Activated T-cell treated with anti-CD3 and anti-CD28 coated beads, Interleukin-2, amount 50 U/mL, for 1 hour (primary cell): ENCODE measurements at places on chromosomes 11 and 22.

- DNase-seq, result no peak
Measured at GRCh38 chr22:45235101-45235777, 5.5 kb downstream of the KIAA0930 start.

GRCh38 chr11:2205981-2206690, 34.5 kb upstream of the TH start:
- no peak for DNase-seq

DNA sequence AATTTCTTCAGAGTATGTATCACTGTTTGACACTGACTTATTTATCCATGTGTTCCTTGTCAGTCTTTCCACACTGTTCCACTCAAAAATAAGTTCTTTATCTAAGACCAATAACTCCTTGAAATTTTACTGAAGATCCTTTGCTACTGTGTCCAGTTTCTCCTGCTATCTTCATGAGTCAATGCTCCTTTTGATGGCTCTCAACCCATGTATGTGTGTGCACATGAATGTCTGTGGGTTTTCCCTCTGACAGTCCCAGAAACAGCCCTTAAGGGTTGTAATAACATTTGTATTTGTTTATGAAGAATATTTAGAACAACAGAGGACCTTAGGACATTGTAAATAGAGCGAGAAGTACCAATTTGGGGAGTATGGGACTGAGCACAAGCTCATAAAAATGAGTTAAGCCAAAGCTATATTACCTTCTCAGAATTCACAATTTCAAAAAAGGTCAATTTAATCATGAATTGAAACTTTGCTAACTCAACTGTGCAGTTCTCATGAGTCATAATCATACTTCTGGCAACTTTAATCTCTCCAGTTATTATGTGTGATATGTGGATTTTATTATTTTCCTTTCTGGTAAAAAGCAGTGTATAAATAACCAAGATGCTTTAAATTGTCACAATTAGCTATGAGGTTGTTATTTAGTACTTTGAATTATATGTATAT, 533.6 kb downstream of the CNTN5 start:
- DNase-seq, result no peak

DNA sequence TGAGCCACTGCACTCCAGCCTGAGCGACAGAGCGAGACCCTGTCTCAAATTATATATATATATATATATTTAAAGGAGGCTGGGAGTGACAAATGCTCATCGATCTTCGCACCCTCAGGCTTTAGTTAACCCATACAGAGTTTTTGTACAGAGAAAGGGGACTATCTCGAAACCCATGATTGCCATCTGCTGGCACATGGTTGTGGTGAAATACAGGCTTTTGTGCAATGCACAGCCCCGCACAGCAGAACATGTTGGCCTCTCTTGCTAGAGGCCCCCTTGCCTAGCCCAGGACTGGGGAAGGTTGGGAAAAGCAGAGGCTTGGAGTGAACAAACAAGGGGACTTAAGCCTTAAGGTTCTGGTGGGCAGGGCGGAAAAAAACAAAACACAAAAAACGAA, 3.6 kb downstream of the MYBPC3 start:
- no peak for DNase-seq

DNA sequence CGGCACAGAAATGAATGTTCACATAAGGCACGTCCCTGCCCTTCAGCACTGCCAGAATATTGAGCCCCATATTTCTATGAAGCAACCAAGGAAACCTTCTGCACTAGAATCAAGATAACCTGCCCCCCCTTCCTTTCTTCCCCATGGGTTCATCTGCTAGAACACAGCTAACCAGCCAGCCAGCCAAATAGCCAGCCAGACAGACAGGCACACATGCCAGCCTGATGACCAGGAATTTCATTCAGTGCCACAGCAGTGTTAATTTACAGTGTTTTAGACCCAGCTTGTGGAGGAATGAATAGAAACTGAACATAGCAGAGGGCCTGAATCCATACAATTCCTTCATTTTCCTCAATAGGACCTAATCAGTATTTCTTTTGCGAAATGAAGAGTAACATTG, 57.0 kb downstream of the TENM4 start:
- no peak for DNase-seq

DNA sequence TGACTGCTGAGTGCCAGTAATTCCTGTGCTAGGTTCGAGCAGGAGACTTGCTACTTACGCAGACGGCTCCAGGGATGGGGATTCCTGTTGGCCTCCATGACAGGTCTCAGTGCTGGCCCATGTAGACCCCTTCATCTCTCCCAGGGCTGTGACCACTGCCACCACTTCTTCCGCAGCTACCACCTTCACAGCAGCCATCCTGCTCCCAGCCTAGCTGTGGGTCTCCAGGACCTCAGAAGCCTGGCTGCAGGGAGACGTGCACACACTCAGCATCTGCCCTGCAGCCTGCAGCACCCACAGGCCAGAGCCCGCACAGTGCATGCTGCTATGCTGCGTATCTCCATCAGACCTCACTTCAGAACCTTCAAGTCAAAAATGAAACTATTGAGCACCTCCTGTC, 1503.9 kb downstream of the BRD1 start:
- no peak for DNase-seq

DNA sequence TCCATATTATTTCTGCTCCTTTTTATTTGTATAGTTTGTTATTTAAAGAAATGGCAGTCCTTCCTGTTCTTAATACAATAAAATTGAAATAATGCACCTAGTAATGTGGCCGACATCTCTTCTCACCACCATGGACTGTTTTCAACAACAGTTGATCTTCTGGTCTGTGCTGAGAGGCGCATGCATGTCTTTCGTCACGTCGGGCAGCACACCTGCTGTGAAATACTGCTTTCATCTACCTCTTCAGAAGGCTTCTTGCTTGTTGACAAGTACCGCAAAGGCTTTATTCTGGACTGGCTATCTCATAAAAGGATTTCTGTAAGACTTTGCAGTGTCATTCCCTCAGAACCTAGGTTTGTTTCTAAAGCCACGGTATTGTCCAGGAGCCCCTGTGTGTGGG, 13.9 kb upstream of the MYO18B start:
- no peak for DNase-seq

GRCh38 chr22:46895753-46896152, 133.3 kb downstream of the TBC1D22A start:
- DNase-seq, result no peak

DNA sequence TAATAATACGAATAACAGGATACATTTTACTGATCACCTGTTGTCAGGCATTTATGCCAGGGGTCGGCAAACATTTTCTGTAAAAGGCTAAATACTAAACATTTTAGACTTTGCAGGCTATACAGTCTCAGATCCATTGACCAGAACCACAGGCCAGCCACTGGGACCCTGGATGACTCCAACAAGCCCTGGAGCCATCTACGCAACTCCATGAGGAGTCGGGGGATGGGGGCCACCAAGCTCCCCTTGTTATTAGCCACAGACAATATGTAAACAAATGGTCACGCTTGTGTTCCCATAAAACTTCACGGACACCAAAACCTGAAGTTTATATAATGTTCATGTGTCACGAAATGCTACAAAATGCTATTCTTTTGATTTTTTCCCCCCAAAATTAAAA, 54.4 kb upstream of the EMID1 start:
- no peak for DNase-seq
